ENCODE measurements at places on chromosomes 1 and 21.

- no peak for DNase-seq
These were observed 164.9 kb downstream of the ST6GALNAC3 start for GRCh38 chr1:76239470-76239918.

DNA sequence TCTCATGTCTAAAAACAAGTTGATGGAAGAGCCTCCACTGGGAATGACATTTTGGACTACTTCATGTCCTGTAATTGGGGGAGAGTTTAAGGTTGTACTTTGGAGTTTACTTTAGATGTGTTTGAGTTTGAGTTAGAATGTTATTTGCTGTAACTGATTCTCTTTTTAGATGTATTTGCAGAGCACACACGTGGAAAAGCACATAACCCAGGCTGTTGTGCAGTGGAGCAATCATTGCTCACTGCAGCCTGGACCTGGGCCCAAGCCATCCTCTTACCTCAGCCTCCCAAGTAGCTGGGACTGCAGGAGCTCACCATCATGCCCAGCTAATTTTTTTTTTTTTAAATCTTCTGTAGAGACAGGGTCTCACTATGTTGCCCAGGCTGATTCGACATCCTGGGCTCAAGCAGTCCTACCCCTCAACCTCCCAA lies 36.7 kb upstream of the SH3D21 start:
- no peak for DNase-seq

DNA sequence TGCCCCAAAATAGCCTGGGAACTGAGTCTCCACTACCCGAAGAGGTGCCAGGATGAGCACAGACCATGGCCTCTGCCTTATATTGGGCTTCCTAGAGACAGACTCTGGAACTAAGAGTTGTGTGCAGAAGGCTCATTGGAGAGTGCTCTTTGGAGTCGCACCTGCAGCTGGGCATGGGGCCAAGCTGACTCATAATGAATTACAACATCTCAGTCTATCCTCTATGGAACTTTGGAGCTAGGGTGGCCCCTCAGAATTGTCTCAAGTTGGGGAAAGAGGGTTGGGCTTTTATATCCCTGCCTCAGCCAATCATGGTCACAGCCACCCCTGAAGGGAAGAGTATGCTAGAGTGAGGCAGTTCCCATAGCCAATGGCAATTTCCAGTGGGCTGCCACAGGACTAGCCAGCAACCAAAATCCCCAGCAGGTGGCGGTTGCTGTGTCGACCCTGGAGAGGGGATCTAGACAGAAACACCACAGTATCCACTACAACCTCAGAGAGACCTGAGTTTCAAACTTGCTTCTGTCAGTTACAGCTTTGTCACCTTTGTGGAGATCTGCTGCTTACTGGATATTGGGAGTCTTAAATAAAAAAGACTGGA lies 93.8 kb downstream of the DMRTA2 start:
- DNase-seq = no peak

DNA sequence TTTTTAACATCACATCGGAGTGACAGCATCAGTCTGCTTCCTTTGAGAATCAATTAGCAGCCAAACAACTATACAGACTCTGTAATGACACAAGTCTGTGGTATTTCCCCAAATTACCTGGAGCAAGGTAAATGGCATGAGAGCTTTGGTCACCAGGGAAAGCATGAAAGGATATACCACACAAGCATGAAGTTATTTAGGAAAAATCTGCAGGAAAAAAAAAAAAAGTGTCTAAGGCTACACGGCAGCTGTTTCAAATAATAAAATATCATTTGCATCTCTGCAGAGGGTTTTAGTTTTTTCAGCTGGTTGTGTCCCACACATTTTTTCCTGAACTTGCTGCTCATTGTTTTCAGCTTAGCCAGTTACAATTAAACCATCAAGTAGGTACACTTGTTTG lies 234.7 kb downstream of the TTLL7 start:
- no peak for DNase-seq

GRCh38 chr1:70299472-70299871 lies 55.0 kb downstream of the ANKRD13C start:
- no peak for DNase-seq

DNA sequence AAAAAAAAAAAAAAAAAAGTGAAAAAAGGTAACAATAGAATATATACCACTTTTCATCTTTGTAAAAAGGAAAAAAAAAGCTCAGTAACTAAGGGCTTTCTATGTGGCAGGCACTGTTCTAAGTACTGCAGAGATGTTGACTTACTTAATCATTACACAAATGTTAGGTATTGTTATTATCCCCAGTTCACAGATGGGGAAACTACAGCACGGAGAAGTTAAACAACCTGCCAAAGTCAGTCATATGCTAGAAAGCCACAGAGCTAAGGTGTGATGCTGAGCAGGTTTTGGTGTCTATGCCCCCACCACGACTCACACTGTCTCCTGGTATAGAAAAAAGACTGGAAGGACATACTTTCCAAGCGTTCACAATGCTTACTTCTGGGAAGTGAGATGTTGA lies 6.6 kb upstream of the PNRC2 start:
- no peak for DNase-seq

DNA sequence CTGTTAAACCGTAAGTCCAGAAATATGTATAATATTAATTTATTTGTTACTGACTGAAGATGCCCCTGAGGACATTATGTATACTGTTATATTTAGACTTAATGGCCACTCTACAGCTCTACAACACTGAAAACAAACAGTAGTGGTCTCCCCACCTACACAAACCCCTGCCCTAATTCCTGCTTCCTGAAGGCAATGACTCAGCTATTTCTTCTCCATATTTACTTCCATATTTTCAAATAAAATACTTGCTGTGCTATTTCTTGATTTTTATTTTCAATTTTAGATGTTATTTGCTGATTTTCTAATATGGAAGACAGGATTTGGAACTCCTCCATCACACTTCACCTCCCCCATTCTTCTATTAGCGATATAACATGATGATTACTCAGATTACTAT lies 97.6 kb downstream of the PCNX2 start:
- no peak for DNase-seq

DNA sequence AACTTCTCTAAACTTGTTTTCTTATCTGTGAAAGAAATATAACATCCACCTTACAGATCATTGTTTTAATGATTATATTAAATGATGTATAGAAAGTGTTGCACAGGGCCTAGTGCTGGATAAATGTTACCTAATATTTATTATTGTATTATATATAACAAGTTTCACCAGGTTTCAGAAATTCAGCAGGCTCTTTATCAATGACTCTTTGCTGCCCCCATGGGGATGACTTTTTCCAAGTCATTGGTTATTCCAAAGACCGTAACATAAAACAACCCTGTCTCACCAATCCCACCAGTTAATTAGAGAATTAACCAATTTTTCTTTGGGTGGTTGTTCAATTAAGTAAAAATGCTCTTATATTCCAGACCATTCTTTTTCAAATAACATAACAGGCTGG lies 7.3 kb upstream of the DEDD start:
- no peak for DNase-seq

DNA sequence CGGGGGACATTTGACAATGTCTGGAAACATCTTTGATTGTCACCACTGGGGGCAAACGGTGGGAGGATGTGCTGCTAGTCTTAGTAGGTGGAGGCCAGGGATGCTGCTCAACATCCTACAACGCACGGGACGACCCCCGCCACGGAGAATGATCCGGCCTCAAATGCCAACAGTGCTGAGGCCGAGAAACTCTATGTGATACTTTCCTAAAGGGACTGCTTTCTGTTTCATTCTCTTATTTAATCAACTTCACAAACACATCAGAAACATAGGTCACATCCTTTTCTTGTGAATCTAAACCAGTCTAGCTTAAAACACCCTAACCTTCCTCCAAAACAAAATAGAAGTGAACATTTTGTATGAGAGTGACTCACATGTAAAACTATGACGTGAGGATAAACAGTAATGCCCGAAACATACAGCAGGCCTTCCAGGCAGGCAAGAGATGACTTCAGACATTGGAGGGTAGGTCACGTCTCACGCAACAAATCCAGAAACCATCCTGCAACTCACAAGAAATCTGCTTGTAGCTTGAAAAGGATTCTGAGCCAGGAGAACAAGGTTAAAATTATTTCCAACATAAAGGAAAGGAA lies 37.2 kb upstream of the ETS2 start:
- DNase-seq = no peak

GRCh38 chr1:155141749-155142148 lies 1.4 kb upstream of the DPM3 start:
- no peak for DNase-seq

GRCh38 chr21:17660452-17660851 lies 47.8 kb upstream of the BTG3 start:
- DNase-seq = no peak

DNA sequence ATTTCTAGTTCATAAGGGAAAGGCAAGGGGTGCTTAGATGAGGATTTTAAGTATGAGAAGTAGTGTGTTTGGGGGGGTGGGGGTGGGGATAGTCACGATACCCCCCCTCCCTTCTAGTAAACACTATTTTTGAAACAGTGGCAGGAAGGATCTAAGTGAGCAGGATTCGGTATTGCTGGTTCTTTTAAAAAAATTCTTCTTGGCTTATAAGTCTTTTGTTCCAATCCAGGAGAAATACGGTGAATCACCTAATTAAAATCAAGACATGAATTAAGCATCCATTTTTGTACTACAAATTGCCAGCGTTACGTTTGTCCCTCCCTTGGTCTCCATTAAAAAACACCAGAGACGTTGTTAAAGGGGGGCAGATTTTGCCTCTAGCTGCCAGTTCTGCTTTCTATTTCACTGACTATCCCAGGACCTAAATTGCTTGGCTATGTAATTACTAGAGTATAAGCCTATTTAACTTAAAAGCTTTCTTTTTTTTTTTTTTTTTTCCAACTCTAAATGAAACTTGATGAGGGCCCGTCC lies 911 bp downstream of the LMO4 start:
- DNase-seq = no peak

- DNase-seq = no peak
These were observed 134.5 kb downstream of the LRIG2 start for GRCh38 chr1:113207457-113207856.

DNA sequence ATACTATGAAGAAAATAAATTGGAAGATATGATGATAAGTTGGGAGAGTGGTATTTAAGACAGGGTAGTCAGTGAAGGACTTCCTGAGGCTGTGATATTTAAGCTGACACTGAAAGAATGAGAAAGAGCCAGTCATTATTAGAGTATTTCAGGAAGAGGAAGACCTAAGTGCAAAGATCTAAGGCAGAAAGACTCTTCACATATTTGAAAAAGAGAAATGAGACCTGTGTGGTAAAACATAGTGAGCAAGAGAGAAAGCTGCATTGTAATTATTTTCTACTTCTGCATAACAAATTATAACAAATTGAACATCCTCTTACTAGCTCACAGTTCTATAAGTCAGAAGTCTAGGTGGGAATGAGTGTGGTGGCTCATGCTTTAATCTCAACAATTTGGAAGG lies 34.6 kb upstream of the DOCK7 start:
- no peak for DNase-seq

GRCh38 chr1:29984862-29985605 lies 738.4 kb downstream of the MATN1 start:
- no peak for DNase-seq

- DNase-seq = no peak
These were observed 83.2 kb upstream of the SLC5A9 start for GRCh38 chr1:48139275-48139674.

GRCh38 chr1:101203820-101204540 lies 32.8 kb upstream of the S1PR1 start:
- DNase-seq = no peak

- DNase-seq = no peak
These were observed 70.2 kb downstream of the DAB1 start for GRCh38 chr1:57353654-57354053.

All from osteocyte (in vitro differentiated cells).